ENCODE measurements at places on chromosomes 4 and X. TPM values are rescaled to one million over a fixed set of nuclear protein-coding genes. Genes with fewer than 3 reads are reported as not detected.

DNA sequence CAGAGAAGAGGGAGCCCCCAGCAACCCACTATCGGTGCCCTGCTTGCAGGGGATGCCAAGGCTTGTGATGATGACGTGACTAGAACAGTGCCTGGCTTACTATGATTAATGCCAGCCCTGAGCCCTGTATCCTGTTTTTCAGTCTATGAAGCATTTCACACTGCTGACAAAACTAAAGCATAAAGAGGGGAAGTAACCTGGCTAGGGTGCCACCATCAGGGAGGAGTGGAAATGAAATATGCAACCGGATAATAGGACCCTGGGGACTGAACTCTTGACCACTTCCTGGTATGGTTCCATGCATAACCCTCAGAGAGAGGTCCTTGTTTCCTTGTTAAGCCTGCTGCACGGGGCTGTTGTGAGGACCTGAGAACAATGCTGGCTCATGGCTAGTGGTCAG is 50.3 kb downstream of the MED28 start:
- no peaks in the 10 kb centered on the region for H3K36me3 ChIP-seq
- H3K4me1 ChIP-seq, result no peaks in the 10 kb centered on the region
- H3K4me3 ChIP-seq, result no peak overlapping the region
- peaks cover 8% of the 10 kb centered on the region for H3K27me3 ChIP-seq
- H3K27ac ChIP-seq, result no peak overlapping the region
- no peak for DNase-seq

GRCh38 chrX:131262738-131263679 is 26.1 kb downstream of the IGSF1 start:
- H3K36me3 ChIP-seq, result no peaks in the 10 kb centered on the region
- H3K27me3 ChIP-seq, result no peaks in the 10 kb centered on the region
- no peak overlapping the region for H3K27ac ChIP-seq
- peaks cover 2% of the 10 kb centered on the region for H3K4me1 ChIP-seq
- H3K4me3 ChIP-seq, result no peak overlapping the region
- peak; percentile 24 for DNase-seq

DNA sequence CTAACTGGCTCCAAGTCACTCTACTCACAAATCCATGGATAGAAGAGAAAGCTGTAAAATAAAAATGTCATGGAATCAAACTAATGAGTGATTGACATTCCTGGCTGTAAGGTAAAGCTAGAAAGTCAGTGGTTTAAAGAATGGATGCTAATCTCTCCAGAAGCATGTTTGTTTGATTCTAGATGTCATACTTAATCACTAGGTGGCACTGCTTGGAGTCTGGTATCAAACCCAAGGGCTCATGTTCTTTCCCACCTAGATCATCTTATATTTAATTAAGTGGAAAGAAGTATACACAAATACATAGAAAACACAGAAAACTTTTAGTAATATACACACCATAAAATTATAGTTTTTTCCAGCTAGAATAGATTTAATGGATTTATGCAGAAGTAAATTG is 2666.6 kb downstream of the PCDH7 start:
- no peak for DNase-seq
- no peaks in the 10 kb centered on the region for H3K36me3 ChIP-seq
- no peaks in the 10 kb centered on the region for H3K4me1 ChIP-seq
- H3K27ac ChIP-seq, result no peak overlapping the region

DNA sequence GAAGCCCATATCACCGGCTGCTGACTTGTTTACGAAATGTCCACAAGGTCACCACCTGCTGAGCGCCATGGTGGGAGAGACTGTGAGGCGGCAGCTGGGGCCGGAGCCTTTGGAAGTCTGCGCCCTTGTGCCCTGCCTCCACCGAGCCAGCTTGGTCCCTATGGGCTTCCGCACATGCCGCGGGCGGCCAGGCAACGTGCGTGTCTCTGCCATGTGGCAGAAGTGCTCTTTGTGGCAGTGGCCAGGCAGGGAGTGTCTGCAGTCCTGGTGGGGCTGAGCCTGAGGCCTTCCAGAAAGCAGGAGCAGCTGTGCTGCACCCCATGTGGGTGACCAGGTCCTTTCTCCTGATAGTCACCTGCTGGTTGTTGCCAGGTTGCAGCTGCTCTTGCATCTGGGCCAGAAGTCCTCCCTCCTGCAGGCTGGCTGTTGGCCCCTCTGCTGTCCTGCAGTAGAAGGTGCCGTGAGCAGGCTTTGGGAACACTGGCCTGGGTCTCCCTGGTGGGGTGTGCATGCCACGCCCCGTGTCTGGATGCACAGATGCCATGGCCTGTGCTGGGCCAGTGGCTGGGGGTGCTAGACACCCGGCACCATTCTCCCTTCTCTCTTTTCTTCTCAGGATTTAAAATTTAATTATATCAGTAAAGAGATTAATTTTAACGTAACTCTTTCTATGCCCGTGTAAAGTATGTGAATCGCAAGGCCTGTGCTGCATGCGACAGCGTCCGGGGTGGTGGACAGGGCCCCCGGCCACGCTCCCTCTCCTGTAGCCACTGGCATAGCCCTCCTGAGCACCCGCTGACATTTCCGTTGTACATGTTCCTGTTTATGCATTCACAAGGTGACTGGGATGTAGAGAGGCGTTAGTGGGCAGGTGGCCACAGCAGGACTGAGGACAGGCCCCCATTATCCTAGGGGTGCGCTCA is 8.7 kb upstream of the MSANTD1 start:
- DNase-seq, result no peak
- H3K4me1 ChIP-seq, result peaks cover 11% of the 10 kb centered on the region
- H3K27ac ChIP-seq, result no peak overlapping the region
- no peaks in the 10 kb centered on the region for H3K27me3 ChIP-seq

DNA sequence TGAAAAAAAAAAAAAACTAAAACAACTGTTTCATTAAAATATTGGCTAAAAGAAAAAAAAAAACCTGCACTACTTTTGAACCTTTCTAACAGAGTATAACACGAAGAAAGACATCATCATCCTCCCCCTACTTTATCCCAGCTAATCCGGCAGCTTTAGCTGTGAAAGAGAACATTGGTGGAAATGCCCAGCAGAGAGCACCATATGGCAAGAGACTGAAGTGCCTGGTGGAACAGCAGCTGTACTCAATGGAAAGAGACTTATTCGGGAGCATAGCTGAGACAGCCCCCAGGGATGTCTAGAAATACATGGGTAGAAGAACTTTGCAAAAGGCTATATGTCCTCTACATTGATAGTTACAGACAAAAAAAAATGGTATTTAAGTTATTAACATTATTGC is 30.3 kb downstream of the STPG2 start:
- H3K4me1 ChIP-seq, result no peaks in the 10 kb centered on the region
- H3K27ac ChIP-seq, result no peak overlapping the region
- no peak for DNase-seq
- H3K27me3 ChIP-seq, result no peaks in the 10 kb centered on the region

GRCh38 chr4:13538427-13538973 is 5.8 kb downstream of the NKX3-2 start:
- H3K36me3 ChIP-seq, result peaks cover 15% of the 10 kb centered on the region
- no peak overlapping the region for H3K4me3 ChIP-seq
- no peak overlapping the region for H3K27ac ChIP-seq
- H3K27me3 ChIP-seq, result peaks cover 87% of the 10 kb centered on the region
- peaks cover 28% of the 10 kb centered on the region for H3K4me1 ChIP-seq
- no peak for DNase-seq

DNA sequence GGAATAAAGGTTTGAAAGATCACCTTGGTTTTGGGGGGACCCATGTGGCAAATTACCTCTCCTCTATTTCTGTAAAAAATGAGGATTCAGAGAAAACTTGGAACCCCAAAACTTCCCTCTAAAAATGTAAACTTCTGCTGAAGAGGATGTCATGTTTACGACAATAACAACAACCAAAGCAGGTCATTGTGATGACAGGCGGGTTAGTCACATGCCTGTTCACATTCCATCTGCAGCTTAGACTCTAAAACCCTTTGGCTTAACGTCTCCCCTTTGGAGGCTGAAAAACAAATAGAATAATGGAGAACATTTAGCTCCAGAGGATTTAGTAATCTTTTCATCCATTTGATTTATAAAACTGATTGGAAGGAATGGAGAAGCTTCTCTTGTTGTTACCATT is 75.0 kb upstream of the FAM9C start:
- H3K27ac ChIP-seq, result no peak overlapping the region
- H3K36me3 ChIP-seq, result peaks cover 2% of the 10 kb centered on the region
- H3K4me3 ChIP-seq, result no peak overlapping the region
- no peak for DNase-seq
- no peaks in the 10 kb centered on the region for H3K27me3 ChIP-seq

DNA sequence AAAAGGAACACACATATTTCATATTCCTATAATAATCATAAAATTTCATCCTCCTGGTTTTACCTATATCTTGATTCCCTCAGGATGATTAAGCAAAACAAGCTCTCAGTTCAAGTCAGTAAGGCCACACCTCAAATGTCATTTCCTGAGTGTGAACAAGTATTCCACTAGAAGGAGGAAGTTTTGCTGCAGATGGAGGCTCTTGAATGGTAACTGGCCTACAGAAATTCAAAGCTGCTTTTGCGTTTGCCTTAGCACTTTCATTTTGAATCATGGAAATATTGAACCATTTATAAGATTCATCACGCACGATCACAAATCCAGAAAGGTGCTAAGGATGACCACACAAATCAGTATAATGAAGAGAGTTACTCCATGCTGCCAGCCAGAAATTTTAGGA is 254.4 kb upstream of the CXXC4 start:
- H3K27me3 ChIP-seq, result no peaks in the 10 kb centered on the region
- H3K36me3 ChIP-seq, result no peaks in the 10 kb centered on the region
- H3K27ac ChIP-seq, result no peak overlapping the region
- DNase-seq, result no peak
- H3K4me3 ChIP-seq, result no peak overlapping the region
- H3K4me1 ChIP-seq, result peaks cover 5% of the 10 kb centered on the region

GRCh38 chrX:106481341-106481740 is 130.4 kb upstream of the RADX start:
- H3K27ac ChIP-seq, result no peak overlapping the region
- H3K27me3 ChIP-seq, result no peaks in the 10 kb centered on the region
- H3K36me3 ChIP-seq, result no peaks in the 10 kb centered on the region
- H3K4me3 ChIP-seq, result no peak overlapping the region
- DNase-seq, result no peak

- peaks cover 5% of the 10 kb centered on the region for H3K27me3 ChIP-seq
- H3K4me1 ChIP-seq, result no peaks in the 10 kb centered on the region
- DNase-seq, result no peak
- no peak overlapping the region for H3K4me3 ChIP-seq
- H3K27ac ChIP-seq, result no peak overlapping the region
These were observed 73.7 kb upstream of the GALNT7 start for GRCh38 chr4:173094739-173095421.

DNA sequence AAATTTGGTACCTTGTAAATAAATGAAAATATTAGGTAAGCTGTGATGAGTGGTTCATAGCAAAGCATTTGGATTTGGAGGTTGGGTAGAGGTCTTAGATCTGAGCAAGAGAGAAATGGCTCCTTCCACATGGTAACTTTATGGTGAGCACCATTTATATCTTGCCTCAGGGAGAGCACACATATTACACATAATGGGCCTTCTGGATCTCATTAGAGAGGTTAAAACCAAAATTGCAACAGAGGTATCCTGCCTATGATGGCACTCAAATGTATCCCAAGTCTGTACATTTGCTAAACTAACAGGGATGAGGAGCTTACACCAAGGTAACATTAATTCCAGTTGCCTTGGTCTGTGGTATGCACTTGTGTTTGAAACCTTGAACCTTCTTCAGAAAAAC is 87.1 kb upstream of the PUDP start:
- no peak overlapping the region for H3K4me3 ChIP-seq
- H3K36me3 ChIP-seq, result no peaks in the 10 kb centered on the region
- no peak for DNase-seq
- H3K4me1 ChIP-seq, result no peaks in the 10 kb centered on the region
- H3K27ac ChIP-seq, result no peak overlapping the region

GRCh38 chr4:110967936-110968335 is 345.1 kb upstream of the PITX2 start:
- no peaks in the 10 kb centered on the region for H3K36me3 ChIP-seq
- no peaks in the 10 kb centered on the region for H3K27me3 ChIP-seq
- no peak overlapping the region for H3K4me3 ChIP-seq
- no peak for DNase-seq
- no peaks in the 10 kb centered on the region for H3K4me1 ChIP-seq

DNA sequence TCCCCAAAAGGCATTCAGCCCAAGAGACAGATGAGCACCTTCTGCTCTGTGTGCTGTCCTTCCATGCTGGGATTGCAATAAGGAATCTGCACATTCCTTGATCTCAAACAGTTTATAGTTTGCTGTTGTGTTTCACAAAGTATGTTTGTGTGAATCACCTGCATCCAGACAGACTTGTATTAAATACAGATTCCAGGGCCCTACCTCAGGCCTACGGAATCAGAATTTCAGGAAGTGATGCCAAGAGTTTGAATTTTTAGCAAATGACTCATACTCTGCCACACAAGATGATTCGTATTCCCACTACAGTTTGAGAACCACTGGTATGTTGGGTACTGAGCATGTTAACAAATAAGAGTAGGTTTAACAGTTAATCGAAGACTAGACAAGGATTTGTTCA is 7.0 kb downstream of the VAMP7 start:
- peaks cover 13% of the 10 kb centered on the region for H3K36me3 ChIP-seq
- no peaks in the 10 kb centered on the region for H3K27me3 ChIP-seq
- no peak for DNase-seq
- no peak overlapping the region for H3K4me3 ChIP-seq

DNA sequence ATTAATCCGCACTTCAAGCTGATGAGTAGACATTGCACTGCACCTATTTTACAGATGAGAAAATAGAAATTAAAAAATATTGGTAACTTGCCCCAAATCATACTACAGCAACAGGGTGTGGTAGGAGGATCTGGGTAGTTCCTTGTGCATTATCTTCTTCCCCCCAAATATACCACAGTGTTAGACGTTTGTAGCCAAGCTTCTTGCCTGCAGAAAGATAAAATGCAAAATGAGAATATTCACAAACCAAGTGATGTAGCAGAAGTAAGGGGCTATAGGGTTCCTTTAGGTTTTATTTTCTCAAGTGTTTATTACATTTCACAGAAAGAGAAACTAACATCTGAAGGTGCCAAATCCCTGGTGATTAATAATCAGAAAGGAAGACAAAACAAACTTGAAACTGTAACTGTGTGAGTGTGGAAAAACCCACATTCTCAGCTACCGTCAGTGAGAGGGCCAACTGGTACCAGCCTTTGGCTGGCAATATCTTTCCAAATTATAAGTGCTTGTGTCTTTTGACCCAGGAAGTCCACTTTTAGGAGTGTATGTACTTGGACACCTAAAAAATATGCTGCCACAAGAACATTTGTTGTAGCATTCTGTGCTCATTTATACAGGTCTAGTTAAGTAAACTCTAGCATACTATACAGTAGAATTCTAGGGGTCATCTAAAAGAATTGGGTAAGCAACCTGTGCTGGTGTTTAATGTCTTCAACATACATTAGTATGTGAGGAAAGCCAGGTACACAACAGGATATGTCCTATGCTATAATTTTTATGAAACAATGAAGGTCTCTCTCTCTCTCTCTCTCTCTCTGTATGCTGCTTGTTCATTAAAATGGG is 6.7 kb upstream of the CD38 start:
- H3K4me3 ChIP-seq, result no peak overlapping the region
- DNase-seq, result peak; percentile 50
- H3K36me3 ChIP-seq, result no peaks in the 10 kb centered on the region
- peaks cover 48% of the 10 kb centered on the region for H3K4me1 ChIP-seq
- H3K27ac ChIP-seq, result peak overlapping the region; percentile 29
- H3K27me3 ChIP-seq, result peaks cover 27% of the 10 kb centered on the region

The COL4A6 gene
- total RNA-seq, result not detected

The NIPAL1 gene
- total RNA-seq, result 1.9 TPM

The MEPE gene
- total RNA-seq, result not detected

Measured in activated CD4-positive, alpha-beta memory T cell treated with anti-CD3 and anti-CD28 coated beads for 36 hours (primary cell).